Cardiac fibroblast (primary cell): ENCODE measurements at places on chromosomes 2 and 18.
A peak's percentile ranks its signal among the peaks of the same experiment; 100 is the strongest.

- no peak for DNase-seq
These were observed 77.6 kb upstream of the NFU1 start for GRCh38 chr2:69514819-69515218.

- peak; percentile 37 for DNase-seq
These were observed 32.4 kb upstream of the NCK2 start for GRCh38 chr2:105712166-105712915.

DNA sequence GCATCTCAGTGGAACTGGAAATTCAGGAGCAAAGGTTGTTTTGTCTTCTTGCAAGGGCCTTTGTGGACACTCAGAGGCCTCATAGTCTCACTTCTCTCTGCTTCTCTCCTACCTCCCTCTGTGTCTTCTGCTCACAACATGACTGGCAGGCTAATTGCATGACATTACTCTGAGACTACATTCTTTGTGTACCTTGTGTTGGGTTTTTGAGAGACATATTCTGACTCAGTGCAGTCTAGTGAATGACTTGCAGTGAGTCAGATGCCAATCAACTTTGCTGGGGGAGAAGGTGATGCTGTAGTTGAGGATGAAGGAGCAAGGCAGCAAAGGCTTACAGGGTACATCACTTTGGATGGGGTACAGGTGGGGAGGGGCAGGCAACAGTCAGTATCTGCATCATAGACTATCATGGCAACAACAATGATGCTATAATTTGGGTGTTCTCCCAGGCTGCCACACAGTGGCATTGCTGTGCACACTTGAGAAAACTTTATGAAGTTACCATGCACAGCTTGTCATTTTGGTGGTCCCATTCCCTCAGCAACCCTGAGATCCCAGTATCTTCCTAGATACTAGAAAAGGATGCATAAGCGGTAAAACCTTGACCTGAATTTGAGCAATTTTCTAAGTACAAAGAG, 69.3 kb upstream of the SLC16A14 start:
- no peak for DNase-seq

GRCh38 chr2:105469781-105470180, 70.9 kb upstream of the FHL2 start:
- no peak for DNase-seq

GRCh38 chr2:175806125-175806490, 196.0 kb downstream of the LNPK start:
- no peak for DNase-seq

GRCh38 chr2:24304098-24304497, 56.2 kb downstream of the ITSN2 start:
- peak; percentile 94 for DNase-seq

DNA sequence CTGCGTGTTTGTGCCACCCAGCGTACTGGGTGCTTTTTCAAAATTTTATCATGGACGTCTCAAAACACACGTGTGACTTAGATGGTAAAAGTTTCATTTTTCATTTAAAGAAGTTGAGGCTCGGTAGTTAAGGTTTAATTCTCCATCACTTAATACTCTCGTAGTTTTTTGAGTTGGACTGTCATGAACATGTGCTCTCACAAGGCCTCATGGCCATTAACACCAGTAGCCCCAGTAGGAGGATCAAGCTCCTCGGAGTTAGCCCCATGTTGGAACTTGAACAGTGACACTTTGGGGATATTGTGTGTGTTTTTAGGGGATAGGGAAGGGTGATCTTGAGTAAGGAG, 15.3 kb downstream of the NMUR1 start:
- DNase-seq: no peak

- DNase-seq: no peak
These were observed 177.5 kb downstream of the MTCL1 start for GRCh38 chr18:8882632-8883408.

DNA sequence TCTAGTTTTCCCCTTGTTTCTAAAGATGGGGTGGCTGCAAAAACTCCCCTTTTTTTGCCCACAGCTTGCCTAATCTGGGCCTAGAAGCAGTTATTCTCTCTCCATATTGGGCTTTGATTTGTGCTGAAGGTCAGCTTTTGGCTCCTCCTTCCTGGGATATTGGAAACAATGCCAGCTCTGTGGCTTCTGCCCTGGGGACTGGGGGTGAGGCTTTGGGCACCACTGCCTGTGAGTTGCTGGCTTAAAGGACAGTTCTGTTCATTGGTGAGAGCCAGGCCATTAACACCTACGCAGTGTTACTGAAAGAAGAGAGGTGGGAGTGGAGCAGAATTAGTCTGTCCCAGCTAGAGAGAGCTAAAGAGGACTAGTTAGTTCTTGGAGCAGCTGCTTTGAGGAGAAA, 4.3 kb downstream of the UBXN2A start:
- DNase-seq: no peak

DNA sequence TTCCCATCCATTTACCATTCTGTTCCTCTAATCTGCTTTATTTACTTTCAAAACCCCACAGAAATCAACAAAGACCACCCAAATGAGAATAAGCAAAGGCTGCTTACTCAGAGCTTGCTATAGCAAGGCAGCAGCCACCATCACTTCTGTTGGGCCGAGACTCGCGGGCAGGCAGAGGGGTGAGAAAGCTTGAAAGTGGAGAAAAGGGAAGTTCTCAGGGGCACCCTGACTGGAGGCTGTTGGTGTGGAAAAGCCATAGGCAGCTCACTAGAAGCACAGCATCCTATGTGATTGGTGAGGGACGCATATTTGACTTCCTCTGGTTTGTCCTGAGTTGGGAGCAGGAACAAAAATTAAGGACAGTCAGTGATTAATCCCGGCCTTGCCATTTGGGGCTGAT, 269.7 kb upstream of the THSD7B start:
- no peak for DNase-seq

DNA sequence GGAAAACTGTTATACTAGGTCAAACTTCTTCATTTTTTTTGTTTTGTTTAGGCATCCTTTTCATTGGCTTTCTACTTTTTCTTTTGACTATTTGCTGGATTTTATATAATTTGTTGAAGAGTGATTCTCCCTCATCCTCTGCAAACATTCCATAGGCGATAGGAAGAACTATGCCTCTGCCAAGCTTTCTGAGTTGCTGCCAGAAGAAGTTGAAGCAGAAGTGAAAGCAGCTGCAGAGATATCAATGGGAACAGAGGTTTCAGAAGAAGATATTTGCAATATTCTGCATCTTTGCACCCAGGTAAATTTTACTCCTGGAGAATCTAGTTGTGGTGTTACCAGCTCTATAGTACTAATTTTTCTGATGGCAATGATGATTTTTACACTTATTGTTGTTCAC, 25.4 kb downstream of the NOP58 start:
- DNase-seq: no peak

DNA sequence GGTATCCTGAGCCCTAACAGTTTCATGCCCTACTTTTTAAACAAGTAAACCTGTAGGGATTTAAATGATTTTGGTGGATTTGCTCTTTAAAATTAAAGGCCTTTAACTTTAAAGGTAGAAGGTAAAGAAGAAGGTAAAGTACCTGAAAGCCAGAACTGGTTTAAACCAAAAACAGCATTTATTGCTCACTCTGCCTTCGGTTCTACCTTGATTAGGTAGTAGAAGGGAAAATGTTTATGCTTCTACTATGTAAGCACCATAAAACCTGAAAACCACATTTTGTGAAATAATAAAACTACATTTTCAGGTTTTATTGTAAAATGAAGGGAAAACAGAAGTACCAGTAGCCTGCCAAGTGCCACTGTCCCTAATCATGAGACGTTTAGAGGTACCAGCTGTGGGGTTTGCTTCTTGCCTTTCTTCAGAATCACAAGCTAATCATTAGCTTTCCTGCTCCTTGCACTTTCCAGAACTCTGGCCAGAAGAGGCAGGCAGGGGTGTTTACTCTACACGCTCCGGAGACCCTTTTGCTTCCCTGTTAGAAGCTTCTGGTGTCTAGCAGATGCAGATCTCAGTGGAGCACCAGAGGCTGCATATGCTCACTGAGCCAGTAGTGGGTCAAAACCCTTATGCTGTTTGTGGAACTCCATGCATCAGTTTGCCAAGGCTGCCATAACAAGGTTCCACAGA, 33.3 kb downstream of the RPIA start:
- no peak for DNase-seq

GRCh38 chr2:34892766-34893165, 1293.7 kb upstream of the FAM98A start:
- no peak for DNase-seq

- peak; percentile 13 for DNase-seq
These were observed 98.4 kb downstream of the NDUFA10 start for GRCh38 chr2:239926587-239927232.

DNA sequence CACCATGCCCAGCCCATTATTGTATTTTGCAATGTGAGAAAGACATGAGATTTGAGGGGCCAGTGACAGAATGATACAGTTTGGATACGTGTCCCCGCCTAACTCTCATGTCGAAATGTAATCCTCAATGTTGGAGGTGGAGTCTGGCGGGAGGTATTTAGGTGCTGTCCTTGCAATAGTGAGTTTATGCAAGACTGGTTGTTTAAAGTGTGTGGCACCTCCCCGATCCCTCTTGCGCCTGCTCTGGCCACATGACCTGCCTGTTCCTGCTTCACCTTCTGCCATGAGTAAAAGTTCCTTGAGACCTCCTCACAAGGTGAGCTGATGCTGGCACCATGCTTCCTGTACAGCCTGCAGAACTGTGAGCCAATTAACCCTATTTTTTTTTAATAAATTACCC, 16.6 kb downstream of the CNDP1 start:
- DNase-seq: no peak

- peak; percentile 75 for DNase-seq
These were observed 213.4 kb upstream of the GATA6 start for GRCh38 chr18:21955757-21956652.

- peak; percentile 83 for DNase-seq
These were observed 10.5 kb downstream of the PCARE start for GRCh38 chr2:29063646-29064345.

GRCh38 chr2:227228061-227228667, 63.7 kb downstream of the COL4A3 start:
- peak; percentile 4 for DNase-seq

DNA sequence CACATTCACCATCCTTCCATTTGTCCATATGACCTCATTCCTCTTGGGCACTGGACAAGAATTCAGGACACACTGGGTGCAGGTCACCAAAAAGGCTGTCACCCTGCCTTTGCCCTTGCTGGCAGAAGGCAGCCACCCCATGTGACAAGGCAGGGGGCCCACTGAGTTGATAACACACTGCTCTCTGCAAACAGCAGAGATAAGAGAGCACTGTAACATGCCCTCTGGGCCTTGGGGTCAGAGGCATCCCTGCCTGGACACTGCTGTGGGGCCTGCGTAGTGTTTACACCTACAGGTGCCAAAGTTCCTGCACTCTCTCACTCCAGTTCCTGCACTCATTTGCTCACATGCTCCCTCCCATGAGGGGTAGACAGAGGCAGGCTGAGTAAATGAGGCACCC, 344.7 kb upstream of the TCF4 start:
- no peak for DNase-seq

DNA sequence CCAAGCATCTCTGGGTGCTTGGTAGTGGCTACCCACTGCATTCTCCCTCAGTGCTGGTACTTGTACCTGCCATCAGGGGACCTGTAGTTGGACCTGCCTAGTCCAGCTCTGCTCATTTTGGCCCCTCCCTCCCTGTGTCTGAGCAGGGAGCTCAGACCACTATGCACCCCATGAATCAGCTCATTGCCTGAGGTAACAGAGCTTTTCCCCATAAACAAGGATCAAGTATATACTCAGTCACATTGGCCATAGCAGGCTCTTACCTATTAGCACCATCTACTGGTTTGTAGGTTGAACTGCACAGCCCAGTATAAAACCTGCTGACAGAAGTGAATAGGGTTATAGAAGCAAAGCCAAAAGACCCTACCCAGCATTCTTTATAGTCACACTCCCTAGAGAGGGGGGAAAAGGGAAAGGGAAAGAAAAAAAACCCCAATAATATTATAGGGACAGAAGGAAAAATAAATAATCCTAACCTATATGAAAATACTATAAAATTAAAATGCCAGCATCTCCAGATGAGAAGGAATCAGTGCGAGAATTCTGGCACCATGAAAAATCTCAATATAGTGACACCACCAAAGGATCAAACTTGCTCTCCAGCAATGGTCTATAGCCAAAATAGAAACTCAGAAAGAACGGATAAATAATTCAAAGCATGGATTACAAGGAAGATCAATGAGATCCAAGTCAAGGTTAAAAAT, 6.9 kb upstream of the FLACC1 start:
- peak; percentile 78 for DNase-seq

- DNase-seq: peak; percentile 97
These were observed 114.1 kb downstream of the COL6A3 start for GRCh38 chr2:237299906-237300305.

DNA sequence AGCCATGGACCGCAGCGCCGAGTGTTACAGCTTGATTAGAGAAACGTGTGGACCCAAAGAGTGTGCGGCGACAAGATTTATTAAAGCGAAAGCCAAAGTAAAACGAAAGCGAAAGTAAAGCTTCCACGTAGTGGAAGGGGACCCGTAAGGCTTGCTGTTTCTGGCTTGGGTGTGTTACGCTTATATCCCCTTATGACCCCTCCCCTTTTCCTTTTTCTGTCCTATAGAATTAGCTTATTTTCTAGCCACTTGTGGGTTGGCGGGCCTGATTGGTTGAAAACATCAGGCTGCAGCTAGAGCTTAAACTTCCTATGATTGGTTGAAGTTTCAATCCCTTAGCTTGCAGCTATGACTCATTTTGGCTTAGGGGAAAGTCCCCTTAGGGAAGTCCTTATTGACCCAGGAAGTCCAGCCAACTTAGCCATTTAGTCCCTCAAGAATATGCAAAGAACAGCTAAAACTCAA, 969.7 kb downstream of the DCDC2C start:
- DNase-seq: no peak

- peak; percentile 14 for DNase-seq
These were observed 68.0 kb downstream of the KLHL29 start for GRCh38 chr2:23452853-23453420.

- DNase-seq: no peak
These were observed 225.9 kb upstream of the MGAT5 start for GRCh38 chr2:134027980-134028379.

DNA sequence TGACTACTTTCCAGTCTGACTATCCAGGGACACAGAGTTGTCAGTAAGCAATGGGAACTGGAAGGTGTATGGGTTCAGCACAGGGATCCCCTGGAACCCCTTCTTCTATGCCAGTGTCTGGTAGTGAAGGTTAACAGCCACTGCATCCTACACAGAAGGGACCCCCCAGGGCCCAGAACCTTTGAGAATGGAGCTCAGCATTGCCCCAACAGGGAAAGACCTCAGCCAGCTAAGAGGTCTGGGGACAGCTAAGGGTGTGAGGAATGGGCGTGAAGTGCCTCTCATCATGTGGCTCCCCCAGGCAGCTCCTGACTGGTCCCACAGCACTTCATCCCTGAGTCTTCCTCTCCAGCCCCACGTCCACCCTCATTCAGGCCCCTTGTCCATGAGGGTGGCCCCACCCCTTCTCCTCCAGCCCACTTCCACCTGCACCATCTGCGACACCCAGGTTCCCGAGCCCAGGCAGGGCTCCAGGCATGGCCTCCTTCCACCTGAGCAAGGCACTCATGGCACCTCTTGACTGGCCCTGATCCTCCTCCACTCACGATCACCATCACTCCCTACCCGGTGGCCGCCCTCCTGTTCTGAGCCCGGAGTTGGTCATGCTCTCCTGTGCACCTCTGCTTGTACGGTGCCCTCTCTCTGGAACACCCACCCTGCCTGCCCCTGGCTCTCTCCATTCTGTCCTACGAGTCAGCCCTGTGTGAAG, 77.1 kb downstream of the SFXN5 start:
- no peak for DNase-seq
